EH (cell line): ENCODE measurements at places on chromosomes 7 and 10.

DNA sequence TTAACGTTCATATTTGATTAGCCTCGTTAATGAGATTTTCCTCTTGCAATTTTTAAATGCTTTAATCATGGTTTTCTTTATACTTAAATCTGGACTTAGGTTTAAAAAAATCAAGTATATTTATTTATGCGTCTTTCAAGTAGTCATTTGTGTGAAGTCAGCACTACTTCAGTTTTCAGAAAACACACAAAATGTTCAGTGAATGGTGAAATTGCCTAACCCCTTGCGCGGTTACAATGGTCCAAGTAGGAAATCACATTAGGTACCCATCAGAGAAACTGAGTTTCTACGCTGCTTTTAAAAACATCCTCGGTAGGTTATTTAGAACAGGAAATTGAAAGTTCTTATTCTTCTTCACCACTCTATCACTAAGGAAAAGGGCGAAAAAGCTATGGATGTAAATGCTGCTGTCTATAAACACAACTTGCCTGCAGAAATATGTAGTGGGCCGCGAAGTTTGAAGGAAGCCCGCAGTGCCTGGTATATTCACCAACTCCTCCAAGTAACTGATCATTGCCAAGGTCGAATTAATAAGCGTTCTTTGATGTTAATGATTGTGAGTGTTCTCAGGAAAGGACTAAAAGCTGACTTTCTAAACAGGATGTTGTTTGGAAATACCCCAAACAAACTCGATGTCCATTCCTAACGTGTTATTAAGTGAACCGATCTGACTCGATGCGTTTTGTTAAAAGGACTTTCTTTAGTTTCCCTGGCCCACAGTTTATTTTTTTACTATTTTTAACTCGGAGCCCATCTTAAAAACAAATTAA is 1.0 kb downstream of the SYPL1 start:
- peak; percentile 45 for DNase-seq

- DNase-seq = no peak
Observed at GRCh38 chr10:101646364-101646763, 48.6 kb downstream of the FBXW4 start.

DNA sequence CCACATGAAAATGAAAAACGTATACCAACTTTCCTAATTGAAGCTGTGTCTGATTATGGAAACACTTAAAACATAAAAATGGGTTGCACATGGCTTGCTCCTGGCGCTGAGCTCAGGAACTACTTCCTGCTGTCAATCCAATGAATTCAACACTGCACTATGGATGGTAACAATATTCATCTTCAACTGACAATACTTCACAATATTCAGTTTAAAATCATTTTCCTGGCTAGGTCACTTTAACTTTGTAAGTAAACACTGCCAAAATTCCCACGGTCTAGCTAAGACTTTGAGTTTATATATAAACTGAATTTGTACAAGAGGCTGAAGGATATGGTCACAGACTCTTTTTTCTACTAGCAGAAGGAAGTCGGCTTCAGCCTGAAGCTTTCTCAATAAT is 556.9 kb downstream of the TNS3 start:
- DNase-seq = no peak

DNA sequence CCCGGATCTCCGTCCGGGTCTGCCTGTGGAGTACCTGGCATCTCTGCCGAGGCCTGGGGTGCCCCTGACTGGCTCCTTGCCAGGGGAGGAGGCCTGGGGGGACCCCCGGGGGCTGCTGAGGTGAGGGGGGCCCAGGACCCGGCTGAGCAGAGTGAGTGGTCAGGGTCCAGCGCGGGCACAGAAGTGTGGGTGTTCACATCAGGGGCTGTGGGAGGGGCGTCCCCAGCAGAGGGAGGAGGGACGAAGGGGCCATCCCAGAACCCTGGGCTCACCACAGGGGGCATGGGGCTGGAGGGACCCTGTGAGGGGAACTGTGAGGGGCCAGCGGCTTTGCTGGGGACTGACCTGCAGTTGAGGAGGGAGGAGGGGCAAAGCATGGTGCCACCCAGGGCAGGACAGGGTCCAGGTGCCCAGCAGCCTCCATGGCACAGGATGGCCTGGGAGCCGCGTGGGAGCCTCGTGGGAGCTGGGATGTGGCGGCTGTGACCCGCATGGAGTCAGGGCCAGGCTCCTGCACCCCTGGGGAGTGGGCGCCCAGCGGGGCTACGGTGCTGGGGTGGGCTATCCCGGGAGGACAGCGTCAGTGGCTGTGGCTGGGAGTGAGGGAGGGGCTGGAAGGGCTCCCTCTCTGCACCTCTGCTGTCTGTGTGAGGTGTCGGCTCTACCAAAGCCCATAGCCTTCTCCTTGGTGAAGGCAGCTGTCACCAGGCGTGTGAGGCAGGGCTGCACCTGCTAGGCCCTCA is 91.2 kb downstream of the DNAJB6 start:
- DNase-seq = no peak

GRCh38 chr10:102289840-102290239 is 44.5 kb downstream of the GBF1 start:
- no peak for DNase-seq

DNA sequence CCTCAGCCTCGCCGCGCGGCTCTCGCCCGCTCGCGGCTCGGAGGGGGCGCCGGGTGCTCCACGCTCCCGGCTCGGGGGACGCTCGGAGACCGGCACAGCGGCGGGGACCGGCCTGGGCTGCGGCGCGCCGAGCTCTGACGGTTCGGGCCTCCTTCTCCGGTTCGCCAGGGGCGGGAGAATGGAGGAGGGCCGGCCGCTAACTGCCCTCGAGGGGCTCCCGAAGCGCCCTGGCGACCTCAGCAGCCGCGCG is 232 bp upstream of the GRID1 start:
- DNase-seq = no peak

GRCh38 chr10:116637830-116638229 is 17.1 kb downstream of the PNLIPRP2 start:
- no peak for DNase-seq

GRCh38 chr7:80449836-80450235 is 62.0 kb downstream of the GNAT3 start:
- no peak for DNase-seq

DNA sequence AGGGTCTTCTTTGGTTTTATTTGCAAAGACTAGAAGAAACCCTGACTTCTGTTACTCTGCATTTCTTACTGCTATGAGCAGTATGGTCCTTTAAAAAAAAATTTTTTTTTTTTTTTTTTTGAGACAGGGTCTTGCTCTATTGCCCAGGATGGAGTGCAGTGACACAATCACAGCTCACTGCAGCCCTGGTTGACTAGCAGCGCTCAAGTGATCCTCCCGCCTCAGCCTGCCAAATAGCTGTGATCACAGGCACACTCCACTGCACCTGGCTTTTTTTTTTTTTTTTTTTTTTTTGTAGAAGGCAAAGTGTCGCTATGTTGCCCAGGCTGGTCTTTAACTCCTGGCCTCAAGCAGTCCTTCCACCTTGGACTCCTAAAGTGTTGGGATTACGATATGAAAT is 17.4 kb downstream of the CNNM2 start:
- DNase-seq = no peak

DNA sequence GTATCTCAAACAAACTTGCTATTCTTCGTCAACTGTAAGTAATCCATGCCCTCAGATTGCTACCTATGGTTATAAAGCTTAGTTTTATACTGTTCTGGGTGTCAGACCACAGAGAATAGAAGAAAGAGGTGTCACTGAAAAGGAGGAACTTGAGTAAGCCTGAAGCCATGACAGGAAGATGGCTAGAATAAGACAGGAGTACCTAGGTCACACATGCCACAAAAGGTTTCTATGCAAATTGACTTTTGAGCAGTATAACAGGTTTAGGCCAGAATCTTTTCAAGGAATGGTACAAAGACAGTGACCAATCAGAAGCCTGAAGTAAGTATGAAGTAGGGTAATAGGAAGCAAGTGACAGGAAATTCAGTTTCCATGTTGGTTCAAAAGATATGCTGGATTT is 23.5 kb downstream of the FBXW4 start:
- no peak for DNase-seq

DNA sequence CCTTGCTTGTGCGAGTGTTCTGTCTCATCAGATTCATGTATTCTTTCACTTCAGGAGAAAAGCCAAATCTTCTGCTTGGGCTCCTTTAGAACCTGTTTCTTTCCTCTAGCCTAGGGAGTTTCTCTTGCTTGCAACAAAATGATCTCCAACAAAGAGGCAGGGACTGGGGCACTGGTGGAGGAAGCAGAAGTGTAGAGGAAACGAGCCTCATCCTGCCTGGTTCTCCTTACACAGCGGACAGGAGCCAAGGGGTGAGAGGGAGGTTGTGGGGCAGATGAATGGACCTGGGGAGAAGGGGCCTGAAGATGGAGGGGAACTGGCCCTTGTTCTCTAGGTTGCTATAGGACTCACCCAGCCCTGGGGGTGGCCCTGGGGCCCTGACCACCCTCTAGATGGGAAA is 141.1 kb downstream of the PKD1L1 start:
- no peak for DNase-seq

DNA sequence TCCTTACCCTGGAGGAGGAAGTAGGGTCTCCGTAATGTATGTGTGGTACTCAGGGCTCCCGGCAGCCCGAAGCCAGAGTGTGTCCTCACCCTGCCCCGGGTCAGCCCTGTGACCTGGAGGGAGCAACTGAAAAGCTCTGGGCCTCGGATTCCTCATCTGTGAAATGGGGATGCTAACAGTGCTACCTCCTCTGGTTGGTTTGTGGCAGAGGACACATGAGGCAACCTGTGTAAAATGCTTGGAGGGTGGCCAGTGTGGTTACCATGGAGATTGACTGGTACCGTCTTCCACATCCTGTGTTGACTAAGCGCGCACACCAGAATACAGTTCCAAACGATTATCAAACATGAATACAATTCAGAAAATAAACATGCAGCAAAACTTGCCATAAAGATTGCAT is 163.8 kb upstream of the KLF6 start:
- peak; percentile 39 for DNase-seq

DNA sequence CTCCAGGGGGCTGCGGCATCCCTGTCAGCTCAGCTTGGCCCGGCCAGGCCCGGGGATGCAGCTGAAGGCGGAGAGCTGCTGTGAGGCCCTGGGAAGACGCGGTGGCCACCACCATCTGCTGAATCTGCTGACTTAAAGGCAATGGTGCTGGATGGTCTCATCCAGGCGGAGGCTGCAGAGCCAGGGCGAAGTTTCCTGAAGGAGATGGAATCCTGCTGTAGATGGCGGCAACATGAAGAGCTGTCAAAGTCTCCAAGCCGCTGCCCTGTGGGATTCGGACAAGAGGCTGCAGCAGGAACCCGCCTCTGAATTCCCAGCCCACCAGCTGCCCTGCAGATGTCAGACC is 200.1 kb downstream of the PTPRN2 start:
- no peak for DNase-seq

- no peak for DNase-seq
Observed at GRCh38 chr10:79061441-79062315, 7.1 kb upstream of the ZMIZ1 start.

- DNase-seq = no peak
Observed at GRCh38 chr7:42856605-42856987, 55.3 kb downstream of the C7orf25 start.

GRCh38 chr10:110398419-110399105 is 93.8 kb upstream of the SMNDC1 start:
- DNase-seq = peak; percentile 99

GRCh38 chr7:27961255-27961654 is 219.3 kb downstream of the JAZF1 start:
- DNase-seq = peak; percentile 80

DNA sequence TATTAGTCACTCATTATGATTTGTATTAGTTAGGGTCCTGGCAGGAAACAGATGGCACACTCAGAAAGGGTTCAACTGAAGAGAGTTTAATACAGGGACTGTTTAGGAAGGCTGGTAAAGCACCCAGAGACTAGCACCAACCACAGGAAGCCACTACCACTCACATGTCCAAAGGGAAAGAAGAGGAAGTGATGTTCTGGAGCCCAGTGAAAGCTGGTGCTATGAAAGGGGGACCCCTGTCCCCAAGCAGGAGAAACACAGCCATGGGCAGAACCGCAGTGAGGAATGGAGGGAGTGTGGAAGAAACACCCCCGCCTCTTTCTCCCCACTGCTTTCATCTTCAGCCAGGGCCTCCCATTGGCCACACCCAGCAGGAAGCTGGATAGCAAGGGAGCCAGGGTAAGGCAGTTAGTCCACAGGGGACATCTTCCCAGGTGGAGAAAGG is 3.2 kb upstream of the VSIR start:
- no peak for DNase-seq

DNA sequence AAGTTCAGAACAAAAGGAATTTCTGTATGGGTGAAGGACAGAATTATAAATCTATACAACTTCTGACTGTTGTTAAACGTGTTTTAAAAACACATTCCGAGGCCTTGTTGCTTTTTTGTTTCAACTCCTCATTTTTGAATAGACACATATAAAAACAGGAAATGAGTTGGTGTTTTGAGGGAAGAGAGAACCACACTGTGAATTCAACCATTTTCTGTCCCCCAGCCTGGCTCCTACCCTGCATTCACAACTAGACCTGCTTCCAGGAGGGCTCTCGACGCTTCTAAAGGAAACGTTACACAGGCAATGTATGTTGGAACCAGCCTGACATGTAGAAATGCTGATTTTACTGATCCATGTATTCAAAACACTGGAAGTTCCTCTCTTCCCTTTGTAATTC is 76.5 kb downstream of the OR13A1 start:
- no peak for DNase-seq

- no peak for DNase-seq
Observed at GRCh38 chr7:2001601-2002442, 230.9 kb downstream of the MAD1L1 start.

GRCh38 chr10:101536800-101537199 is 51.3 kb downstream of the POLL start:
- peak; percentile 32 for DNase-seq

DNA sequence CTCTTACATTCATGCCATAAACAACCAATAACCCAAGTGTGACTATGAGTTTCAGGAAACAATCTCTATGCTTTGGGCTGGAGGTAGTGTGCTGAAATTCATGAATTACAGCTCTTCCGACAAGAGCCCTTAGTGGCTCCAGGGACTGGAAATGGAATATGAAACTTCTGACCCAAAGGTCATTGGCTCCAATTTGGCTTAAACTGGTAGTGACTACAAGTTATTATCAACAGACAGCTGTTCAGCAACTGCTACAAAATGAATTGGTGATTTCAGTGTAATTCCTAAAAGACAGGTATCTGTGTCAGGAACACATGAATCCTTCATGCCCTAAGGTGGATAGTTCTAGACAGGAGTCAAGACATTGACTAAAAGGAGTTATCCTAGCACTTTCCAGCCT is 745.4 kb downstream of the PHTF2 start:
- no peak for DNase-seq

DNA sequence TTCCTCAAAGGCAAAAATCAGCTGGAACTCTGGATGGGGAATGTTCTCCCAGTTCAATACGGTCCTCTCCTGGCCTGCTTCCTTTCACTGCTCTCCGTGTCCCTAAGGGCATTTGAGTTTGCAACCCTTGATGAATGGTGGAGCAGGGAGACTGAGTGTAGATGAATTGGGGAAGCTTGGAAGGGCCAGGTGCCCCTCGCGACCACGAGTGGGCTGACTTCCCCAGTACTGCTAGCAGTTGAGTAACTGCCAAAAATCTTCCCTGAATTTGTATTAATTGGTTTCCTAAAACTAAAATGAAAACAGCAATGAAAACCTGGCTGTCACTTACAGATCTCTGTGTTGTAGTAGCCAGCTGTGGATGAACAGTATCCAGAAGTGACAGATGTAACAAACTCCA is 13.6 kb downstream of the IRF5 start:
- no peak for DNase-seq
